ENCODE measurements at places on chromosomes 3 and 15.
A peak's percentile ranks its signal among the peaks of the same experiment; 100 is the strongest.

- DNase-seq, result peak; percentile 27
These were observed 57.9 kb downstream of the ARHGAP31 start for GRCh38 chr3:119352034-119352609.

DNA sequence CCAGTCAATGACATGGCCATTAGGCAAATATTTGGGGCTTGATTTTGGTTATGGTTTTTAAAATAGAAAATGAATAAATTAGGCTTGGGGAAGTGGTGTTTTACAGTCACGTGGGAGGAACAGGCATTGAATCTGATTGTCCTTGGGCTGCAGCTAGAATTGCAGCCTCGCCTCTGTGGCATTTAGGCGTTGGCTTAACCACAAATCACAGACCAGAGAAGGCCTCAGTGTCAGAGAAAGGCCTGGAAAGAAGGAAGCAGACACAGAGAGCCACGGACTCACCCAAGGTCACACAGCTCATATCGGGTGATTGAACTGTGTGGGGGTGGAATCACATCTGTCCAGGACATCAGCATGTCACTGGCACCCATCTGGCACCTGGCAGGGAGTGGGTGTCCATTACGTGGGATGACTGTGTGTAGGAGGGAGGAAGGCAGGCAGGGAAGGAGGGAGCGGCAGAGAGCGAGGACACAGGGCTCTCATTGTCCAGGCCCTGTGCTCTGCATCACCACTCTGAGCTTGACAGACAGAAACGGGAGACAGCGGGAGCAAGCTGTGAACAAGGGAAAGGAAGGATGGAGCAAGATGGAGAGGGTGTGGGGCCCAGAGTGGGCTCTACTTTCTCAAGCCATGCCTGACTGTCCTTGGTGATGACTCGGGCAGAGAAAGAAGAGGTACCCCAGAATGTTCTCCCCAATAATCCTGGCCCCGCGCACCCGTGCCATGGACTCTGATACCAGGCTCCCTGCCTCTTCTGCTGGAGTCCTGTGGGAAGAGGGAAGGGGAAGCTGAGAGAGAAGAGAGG is 186.4 kb downstream of the FAM43A start:
- no peak for DNase-seq

- DNase-seq, result peak; percentile 35
These were observed 533 bp upstream of the SMAD3 start for GRCh38 chr15:67064607-67065530.

DNA sequence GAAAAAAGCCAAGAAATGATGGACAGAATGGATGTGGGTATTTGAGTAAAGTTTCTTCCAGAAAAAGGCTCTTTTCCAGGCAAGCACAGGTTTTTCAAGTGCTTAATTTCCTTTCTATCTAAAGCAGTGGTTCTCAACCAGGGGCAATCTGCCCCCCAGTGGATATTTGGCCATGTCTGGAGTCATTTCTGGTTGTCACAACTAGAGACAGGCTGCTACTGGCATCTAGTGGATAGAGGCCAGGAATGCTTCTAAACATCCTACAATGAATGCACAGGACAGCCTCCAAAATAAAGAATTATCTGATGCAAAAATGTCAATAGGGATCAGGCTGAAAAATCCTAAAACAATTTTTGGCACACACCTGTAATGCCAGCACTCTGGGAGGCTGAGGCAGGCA is 23.9 kb downstream of the SEC22C start:
- peak; percentile 34 for DNase-seq

GRCh38 chr3:122074621-122075265 is 19.6 kb downstream of the CD86 start:
- DNase-seq, result no peak

GRCh38 chr3:45321607-45322391 is 66.6 kb upstream of the LARS2 start:
- DNase-seq, result no peak

GRCh38 chr15:83372434-83372891 is 74.7 kb upstream of the SH3GL3 start:
- no peak for DNase-seq

DNA sequence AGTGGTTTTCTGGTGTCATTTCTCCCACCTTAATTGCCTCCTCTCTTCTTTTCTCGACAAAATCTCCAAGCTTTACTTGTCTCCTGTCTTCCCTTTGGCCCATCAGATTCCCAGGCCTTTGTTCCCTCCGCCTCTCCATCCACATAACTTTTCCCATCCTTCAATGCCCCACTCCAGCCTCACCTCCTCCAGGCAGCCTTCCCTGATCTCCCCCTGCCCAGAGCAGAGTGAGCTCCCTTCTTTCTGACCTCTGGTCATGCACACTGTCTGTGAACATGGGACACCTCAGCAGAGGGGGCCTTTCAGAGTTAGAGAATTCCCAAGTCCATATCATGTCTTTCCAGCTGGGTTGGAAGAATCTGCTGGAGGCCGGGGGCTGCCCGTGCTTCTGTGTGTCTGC is 14.6 kb upstream of the SSUH2 start:
- DNase-seq, result no peak

DNA sequence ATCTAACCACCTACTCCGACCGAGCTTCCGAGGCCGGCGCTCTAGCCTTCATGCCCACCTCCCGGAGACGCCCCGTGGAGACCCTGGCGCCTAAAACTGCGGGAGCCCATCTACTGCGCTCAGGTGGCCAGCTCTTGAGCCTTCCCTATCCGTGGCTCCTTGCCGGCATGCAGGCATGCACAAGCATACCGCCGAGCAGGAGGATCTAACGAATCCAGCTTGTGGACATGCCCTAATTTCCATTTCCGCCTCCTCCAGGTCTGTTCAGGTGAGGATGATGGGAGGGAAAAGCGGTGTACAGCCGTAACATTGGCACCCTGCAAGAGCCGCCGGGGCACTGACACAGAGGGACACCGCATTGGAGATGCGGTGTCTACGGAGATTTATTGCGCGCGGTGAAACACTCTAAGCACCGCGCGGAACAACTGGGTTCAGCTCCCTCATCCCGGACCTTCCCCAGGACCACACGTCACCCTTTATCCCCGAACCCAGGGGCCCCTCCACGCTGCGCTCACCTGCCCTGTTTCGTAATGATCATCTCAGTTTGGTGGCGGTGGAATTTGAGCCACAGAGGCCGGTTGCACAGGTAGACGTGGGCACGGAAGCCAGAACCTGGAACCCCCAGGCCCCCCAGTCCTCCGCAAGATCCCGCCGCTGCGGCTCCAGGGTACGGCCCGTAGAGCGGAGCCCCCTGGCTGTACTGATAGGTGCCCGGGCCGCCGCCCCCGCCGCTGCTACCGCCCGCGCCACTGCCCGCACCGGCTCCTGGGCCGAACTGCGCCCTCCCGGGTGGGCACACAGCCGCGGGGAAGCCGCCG is 1.0 kb downstream of the EOMES start:
- no peak for DNase-seq

GRCh38 chr15:88686166-88686565 is 47.4 kb downstream of the ISG20 start:
- DNase-seq, result no peak

- DNase-seq, result no peak
These were observed 285.5 kb downstream of the SLC9A9 start for GRCh38 chr3:143562789-143563188.

- no peak for DNase-seq
These were observed 1.2 kb downstream of the CLN6 start for GRCh38 chr15:68228143-68228970.

- DNase-seq, result no peak
These were observed 16.1 kb upstream of the RAD54L2 start for GRCh38 chr3:51522273-51522962.

DNA sequence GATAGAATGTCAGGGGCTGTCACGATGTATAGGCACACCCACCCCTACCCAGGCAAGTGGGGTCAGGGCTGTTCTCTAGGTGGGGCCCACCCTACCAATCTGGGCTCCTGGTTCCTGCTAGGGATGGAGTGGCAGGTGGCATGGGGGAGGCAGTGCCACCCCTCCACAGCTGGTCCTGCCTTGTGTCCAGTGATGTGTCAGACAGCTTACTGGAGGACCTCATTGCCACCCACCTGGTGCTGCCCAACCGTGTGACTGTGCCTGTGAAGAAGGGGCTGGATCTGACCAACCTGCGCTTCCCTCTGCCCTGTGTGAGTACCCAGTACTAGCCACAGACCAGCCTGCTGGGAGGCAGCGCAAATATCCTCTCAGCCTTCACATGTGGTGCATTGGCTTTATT is 27.5 kb downstream of the ESYT3 start:
- DNase-seq, result no peak

DNA sequence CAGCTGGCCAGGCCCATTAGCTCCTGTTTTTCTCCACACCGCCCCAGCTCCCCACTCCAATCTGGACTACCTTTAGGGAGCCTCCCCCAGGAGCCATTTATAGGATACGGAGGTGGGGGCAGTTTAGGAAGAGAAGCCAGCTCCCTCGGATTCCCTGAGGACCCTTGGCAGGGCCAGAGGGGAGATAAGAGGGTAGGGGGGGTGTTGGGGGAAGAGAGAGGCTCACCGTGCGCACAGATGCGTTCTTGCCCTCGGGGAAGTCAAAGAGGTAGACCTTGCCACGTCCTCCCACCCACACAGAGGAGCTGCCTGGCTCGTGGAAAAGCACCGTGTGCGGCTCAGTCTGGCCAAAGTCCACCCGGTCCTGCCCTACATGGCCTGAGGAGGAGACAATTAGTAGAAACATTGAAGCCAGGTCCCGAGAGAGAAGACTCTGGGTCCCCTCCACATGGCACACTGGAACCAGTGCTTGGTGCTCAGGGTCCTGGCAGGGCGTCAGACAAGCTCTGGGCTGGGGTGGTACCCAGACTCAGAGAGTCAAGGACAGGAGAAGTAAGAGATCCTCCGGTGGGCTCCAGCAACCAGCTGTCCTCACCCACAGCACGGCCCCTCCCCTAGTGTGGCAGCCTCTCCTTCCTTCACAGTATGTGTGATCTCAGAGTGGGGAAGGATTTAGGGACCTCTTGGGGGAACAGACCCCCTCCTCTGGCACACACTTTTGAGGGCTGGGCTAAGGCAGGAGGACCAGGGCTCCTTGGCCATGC is 15.0 kb downstream of the SEMA7A start:
- DNase-seq, result no peak

DNA sequence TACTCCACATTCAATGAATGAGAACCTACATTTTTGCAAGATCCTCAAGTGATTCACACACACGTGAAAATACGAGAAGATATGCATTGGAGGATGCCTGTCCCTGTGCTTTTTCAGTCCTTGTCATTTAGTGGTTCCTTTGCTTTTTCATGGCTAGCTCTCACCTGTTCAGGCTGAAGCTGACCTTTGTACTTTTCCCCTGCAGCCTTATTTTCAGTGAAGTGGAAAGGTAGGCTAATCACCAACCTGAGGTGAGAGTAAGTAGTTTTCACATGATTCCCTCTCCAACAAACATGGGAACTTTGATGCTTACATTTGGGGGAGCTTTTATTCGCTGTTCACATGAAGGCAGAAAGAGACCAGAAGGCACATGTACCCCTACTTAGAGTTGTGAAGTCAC is 8.3 kb downstream of the ITPR1 start:
- no peak for DNase-seq

- DNase-seq, result no peak
These were observed 18.3 kb downstream of the CPB1 start for GRCh38 chr3:148845756-148846395.

DNA sequence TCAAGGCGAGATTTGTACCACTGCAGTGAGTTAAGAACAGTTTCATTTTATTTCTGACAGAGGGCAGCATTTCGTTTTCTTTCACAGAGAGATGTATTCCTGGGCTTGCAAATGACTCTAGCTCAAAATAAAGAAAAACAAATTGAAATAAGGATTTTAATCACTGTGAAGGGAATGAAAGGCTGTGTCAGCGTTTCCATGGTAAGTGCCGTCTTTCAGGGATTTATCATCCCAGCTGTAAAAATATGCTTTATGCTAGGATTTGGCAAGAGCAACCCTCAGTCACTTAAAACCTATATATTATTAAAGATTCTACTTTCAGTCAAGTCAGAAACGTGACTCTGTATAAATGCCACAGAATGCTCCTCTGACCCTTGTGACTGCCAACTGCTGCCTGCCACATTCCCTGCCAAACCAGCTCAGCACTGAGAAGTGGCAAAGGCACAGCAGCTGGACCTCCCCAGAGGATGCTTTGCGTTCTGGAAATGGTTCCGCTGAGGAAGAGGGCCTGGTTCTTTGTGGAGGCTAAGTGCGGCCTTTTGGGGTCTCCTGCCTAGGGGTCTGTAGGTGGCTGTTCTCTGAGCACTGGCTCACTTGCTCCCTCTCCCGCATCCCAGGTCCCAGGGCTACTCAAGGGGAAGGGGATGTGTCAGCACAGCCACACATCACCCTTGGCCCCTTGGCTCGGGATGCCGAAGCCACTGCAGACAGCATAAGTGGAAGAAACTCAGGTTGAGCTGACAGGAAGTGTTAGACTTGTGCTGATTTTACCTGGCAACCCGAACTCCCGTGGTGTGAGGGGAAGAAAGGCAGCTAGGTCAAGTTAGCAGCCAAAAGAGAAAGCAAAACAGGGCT is 56.6 kb upstream of the POMGNT2 start:
- DNase-seq, result peak; percentile 43

DNA sequence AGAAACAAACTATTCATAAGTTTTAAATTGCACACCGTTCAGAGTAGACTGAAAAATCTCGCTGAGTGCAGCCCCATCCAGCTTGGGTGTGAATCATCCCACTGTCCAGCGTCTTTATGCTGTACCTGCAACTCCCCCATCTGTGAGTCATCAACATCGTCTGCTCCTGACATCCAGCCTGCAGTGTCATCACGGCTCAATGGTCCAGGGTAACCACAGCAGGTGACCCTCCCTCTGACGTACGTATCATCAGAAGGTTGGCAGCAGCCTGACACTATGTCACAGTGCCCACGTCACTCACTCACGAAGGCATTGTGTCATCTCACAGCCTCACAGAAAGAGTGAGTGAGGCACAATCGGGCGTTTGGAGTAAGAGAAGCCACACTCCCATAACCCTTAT is 65.2 kb downstream of the TPRA1 start:
- no peak for DNase-seq

DNA sequence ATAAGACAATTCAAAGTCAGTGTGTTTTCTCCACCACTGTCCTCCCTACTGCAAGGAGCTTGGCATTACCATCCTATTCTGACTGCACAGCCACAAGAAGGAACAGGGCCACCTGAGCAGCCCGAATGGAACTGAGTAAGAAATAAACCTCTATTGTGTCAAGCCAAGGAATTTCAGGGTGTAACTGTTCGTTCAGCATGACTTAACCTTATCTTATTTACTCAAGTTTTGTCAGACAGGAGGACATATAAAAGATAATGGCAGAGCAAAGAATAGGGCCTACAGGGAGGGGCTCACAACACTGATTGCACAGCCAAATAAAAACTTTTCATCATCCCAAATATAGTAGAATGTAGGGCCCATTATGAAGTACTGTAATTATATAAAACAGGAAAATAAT is 236.1 kb downstream of the NEK10 start:
- DNase-seq, result no peak

GRCh38 chr3:106510206-106510605 is 641.4 kb upstream of the CBLB start:
- no peak for DNase-seq

DNA sequence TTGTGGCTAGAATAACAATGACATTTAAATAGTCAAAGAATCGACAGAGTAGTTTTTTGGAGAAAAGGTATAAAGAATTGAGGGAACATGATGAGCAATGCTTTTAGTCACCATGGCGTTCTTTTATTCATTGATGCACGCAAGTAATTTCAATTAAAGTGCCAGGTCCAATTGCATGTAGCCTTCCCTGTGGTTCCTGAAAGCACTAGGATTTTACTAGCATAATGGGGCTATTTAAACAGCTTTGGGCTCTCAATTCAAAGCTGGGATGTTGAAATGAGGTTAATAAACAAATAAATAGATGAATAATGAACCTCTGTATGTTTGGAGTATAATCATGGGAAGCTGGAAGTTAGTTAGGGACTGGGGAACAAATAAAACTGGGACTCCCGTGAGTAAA is 121.2 kb upstream of the GAP43 start:
- DNase-seq, result no peak

- no peak for DNase-seq
These were observed 279.3 kb upstream of the CTNNB1 start for GRCh38 chr3:40920041-40920440.
